Spinal cord (tissue), 10 donors: ENCODE measurements at places on chromosomes 16 and 17.

GRCh38 chr16:78932355-78932943, 668.1 kb downstream of the MAF start:
- DNase-seq: no peak

- no peak for DNase-seq
These were observed at the start of gene TLCD1 for GRCh38 chr17:28726226-28726626. TLCD1 (minus strand) TSS chr17:28726233; CDS start chr17:28726097, 136 bp downstream.

DNA sequence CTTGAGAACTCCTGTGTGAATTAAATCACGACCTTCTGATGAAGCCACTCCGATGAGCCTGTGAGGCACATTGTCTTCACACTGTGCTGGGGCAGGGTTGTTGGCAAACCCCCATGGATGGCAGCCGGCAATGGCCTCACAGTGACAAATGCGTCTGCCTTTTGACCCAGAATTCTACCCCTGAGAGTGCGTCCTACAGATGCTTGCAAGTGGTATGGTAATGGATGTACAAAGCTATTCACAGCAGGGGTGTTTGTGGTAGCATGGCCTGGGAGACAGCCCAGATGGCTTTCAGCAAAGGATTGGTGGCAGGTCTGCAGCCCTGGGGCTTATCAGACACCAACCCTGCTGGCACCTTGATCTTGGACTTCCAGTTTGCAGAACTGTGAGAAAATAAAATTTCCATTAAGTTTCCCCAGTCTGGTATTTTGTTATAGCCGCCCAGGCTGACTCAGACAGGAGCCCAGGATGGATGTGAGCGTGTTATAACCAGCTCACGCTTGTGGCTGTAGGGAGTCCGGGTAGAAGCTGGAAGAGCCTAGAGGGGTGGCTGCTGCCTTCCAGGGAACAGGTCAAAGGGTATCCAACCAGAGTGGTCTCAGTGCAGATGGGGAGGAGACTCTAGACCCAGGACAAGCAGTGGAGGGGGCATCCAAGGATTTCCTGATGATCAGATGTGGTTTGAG, 10.1 kb downstream of the AFMID start:
- no peak for DNase-seq

DNA sequence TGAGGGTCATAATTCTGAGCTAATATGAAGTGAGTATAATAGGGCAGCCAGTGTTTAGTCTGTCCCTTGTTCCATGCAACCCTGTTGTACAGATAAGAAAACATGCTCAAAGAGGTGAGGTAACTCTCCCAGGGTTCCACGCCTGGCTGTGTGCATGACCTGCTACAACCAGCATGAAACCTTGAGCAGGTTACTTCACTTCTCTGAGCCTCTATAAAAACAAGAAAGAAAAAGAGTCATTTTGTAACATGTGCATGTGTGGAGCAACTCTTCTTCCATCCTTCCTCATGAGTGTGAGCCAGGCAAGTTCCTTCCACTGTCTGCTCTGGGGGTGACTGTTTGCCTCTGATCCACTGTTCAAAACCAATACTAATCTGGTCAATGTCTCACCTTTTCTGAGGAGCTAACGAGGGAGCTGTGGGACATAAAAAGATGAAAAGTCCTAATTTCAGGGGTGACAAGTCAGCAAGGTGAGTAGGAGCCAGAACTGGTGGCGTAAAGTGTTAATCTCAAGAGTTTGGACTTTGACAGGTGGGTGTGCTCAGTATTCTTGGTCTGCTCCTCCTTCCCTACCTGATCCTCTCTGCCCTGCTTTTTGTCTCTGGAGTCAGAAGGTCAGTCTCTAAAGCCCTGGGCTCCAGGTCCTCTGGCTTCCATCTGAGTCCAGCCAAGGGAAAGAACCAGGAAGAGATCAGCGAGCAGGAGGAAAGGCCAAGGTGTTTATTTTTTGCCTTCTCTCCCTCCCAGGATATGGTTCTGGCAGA, 21.5 kb downstream of the GFOD2 start:
- DNase-seq: no peak

DNA sequence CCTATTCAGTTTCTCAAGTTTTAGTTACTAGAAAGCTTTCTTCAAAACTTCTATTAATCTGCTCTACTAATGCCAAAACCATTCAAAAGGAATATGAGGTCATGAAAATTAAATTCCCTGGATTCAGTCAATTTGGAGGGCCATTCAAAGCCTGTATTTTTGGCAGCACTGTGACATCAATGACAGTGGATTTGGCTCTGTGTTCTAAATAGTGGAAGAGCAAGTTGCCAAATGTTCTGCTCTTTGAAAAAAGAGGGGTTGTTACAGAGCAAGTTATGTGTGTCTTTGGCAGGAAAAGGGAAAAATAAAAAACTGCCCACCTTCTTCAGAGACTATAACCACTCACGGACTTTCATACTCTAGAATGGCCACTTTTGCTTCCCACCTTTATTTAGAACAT, 3.2 kb upstream of the C16orf46 start:
- no peak for DNase-seq
